Uterine smooth muscle cell (primary cell): ENCODE measurements at places on chromosomes 1 and 21. TPM values are rescaled to one million over a fixed set of nuclear protein-coding genes. Genes with fewer than 3 reads are reported as not detected.

UBL4B gene
- not detected in 2 replicates for total RNA-seq

SELENBP1 gene
- total RNA-seq: 22.2 and 25.0 TPM in 2 replicates

S100A8 gene
- not detected in 2 replicates for total RNA-seq

ARHGEF10L gene
- total RNA-seq: 20.8 and 24.7 TPM in 2 replicates

S100A3 gene
- 2.2 and 3.3 TPM in 2 replicates for total RNA-seq

ALG14 gene
- total RNA-seq: 2.9 TPM in 2 replicates

IPO9 gene
- 21.6 and 25.7 TPM in 2 replicates for total RNA-seq

GLMN gene
- 8.5 and 12.4 TPM in 2 replicates for total RNA-seq

SPRR2F gene
- total RNA-seq: not detected in 2 replicates

CHIA gene
- total RNA-seq: not detected in 2 replicates

CRYAA gene
- not detected in 2 replicates for total RNA-seq

LCE1D gene
- total RNA-seq: not detected in 2 replicates

ZNF695 gene
- 2.2 and 4.0 TPM in 2 replicates for total RNA-seq

BPNT1 gene
- total RNA-seq: 23.1 and 26.9 TPM in 2 replicates

HLX gene
- total RNA-seq: 8.6 and 17.9 TPM in 2 replicates

ORC1 gene
- total RNA-seq: 3.4 and 13.4 TPM in 2 replicates

DIO1 gene
- not detected in 2 replicates for total RNA-seq

WLS gene
- 88.9 and 154 TPM in 2 replicates for total RNA-seq

SHISAL2A gene
- total RNA-seq: not detected in 2 replicates

FMO2 gene
- total RNA-seq: under 0.01 TPM in 1 of 2 replicates, not detected in the other

GBP5 gene
- not detected in 2 replicates for total RNA-seq

KIAA1614 gene
- total RNA-seq: 6.3 and 6.5 TPM in 2 replicates

NOTCH2NLA gene
- total RNA-seq: 113 and 140 TPM in 2 replicates

TSPEAR gene
- not detected in 2 replicates for total RNA-seq

FAM78B gene
- 0.77 and 1.1 TPM in 2 replicates for total RNA-seq

ADAMTSL4 gene
- 2.1 and 2.9 TPM in 2 replicates for total RNA-seq

TRIM63 gene
- 0.11 and 0.25 TPM in 2 replicates for total RNA-seq

TMPRSS15 gene
- not detected in 2 replicates for total RNA-seq

CLEC20A gene
- total RNA-seq: not detected in 2 replicates

LCE1B gene
- total RNA-seq: not detected in 2 replicates

MR1 gene
- total RNA-seq: 15.4 and 17.6 TPM in 2 replicates

HSD3B1 gene
- not detected in 2 replicates for total RNA-seq

MNDA gene
- total RNA-seq: not detected in 2 replicates

MTARC2 gene
- 1.5 and 2.7 TPM in 2 replicates for total RNA-seq

SMPDL3B gene
- 0.25 TPM in 1 of 2 replicates, not detected in the other for total RNA-seq

TTC24 gene
- total RNA-seq: not detected in 2 replicates

WNT4 gene
- total RNA-seq: 0.11 and 0.50 TPM in 2 replicates

PADI3 gene
- total RNA-seq: not detected in 2 replicates

RIMS3 gene
- 0.44 and 0.50 TPM in 2 replicates for total RNA-seq

LYPD8 gene
- not detected in 2 replicates for total RNA-seq

CLCNKB gene
- total RNA-seq: under 0.01 and 0.12 TPM in 2 replicates

ACTRT2 gene
- not detected in 2 replicates for total RNA-seq

HTR6 gene
- total RNA-seq: under 0.01 TPM in 1 of 2 replicates, not detected in the other

RAP1GAP gene
- 0.44 and 1.2 TPM in 2 replicates for total RNA-seq

THEM5 gene
- not detected in 2 replicates for total RNA-seq

OTUD3 gene
- total RNA-seq: 6.2 and 8.7 TPM in 2 replicates
